ENCODE measurements at places on chromosomes 11 and 22.
A peak's percentile ranks its signal among the peaks of the same experiment; 100 is the strongest.

DNA sequence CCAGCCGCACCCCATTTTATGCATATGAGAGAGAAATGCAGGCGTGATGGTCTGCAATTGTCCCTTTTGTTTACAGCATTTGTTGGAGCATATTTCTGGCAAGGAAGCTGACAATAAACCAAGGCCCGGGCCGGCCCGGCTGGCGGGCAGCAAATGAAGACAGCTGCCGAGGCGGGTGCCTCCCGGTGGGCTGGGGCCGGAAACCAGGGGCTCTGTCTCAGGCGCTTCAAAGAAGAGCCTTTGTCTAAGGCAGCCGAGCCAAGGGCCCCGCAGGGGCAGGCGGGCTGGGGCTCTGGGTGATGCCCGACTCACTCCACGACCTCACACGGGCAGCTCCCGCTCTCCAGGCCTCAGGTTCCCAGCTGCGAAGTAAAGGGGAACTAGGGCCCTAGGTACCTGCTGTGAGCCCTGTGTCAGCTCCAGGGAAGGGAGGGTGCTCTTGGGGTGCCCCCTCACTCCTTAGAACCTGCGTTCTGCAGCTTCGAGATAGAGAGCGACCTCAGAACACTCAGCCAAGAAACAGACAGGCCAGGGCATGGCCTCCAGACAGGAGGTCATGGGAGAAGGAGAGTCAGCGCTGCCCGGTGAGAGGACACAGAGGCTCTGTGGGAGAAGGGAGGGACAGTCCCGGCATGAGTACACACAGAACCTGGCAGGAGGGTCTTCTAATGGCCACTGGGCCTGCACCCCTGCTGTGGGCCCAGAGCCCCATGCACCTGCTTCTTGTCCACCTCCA is 2.4 kb downstream of the LINC01488 start:
- DNase-seq, result no peak

DNA sequence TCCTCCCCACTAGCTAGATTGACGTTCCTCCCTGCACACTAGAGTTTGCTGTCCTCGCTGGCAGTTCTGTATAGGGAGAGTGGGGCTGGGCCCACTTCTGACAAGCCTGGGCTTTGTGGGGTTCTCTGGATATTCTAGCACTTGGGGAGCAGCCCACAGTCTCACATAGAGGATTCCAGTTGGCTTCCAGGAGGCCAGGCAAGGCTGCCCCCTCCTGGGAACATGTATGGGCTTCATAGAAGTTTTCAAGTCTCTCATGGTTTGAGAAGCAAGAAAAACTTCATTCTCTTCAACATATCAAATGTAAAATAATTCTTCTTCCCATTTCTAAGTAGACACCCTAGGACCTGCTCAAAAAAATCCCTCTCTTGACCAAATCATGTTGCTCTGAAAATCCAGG is 87.5 kb downstream of the NAV2 start:
- DNase-seq, result peak; percentile 25

GRCh38 chr22:43554259-43554636 is 142.4 kb downstream of the MPPED1 start:
- DNase-seq, result no peak

GRCh38 chr11:71580057-71581003 is 2.3 kb downstream of the KRTAP5-11 start:
- peak; percentile 74 for DNase-seq

DNA sequence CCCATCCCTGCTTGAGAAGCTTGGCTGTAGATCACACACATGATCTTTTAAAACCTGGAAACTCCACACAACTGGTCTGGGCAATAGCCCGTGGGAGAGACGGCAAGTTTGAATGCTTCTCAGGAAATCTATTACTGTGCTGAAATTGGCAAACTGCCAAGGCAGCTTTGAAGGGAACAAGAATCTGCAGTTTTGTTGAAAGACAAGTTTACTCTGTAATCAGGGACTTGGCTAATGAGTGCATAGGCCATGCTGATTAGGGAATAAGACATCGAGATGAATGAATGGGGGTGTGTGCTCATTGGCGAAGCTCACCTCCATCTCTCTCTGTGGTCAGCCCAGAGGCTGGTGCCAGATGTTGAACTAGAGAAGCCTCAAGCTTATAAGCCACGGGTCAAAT is 218.8 kb downstream of the HIPK3 start:
- peak; percentile 55 for DNase-seq

- DNase-seq, result no peak
Measured at GRCh38 chr22:45880091-45880715, 96.8 kb downstream of the WNT7B start.

DNA sequence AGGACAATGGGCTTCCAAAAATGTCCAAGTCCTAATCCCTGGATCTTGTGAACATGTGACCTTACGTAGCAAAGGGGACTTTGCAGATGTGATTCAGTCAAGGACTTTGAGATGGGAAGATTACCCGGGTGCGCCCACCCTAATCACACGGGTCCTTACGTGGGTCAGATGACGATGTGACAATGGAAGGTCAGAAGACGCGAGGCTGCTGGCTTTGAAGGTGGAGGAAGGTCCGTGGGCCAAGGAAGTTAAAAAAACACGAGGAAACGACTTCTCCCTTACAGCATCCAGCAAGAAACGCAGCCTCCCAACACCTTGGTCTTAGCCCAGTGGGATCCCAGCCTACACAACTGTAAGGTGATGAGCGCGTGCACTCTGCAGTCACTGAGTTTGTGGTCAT is 860.1 kb downstream of the TBC1D22A start:
- DNase-seq, result no peak

DNA sequence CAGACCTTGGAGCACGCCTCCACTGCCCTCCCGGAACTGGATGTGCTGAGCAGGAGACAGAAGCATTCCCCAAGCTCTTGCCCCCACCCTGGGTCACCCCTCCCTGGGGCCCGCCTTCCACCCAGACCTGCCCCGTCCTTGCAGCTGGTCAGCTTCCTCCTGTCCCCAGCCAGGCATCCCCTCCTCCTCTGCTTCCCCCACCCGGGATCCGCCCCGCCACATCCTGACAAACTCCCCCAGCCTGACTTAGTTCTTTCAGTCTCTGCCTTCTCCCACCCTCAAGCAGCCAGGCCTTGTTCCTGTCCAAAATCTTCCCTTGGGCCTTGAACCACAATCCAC is 1.1 kb upstream of the PLXNB2 start:
- DNase-seq, result peak; percentile 72

DNA sequence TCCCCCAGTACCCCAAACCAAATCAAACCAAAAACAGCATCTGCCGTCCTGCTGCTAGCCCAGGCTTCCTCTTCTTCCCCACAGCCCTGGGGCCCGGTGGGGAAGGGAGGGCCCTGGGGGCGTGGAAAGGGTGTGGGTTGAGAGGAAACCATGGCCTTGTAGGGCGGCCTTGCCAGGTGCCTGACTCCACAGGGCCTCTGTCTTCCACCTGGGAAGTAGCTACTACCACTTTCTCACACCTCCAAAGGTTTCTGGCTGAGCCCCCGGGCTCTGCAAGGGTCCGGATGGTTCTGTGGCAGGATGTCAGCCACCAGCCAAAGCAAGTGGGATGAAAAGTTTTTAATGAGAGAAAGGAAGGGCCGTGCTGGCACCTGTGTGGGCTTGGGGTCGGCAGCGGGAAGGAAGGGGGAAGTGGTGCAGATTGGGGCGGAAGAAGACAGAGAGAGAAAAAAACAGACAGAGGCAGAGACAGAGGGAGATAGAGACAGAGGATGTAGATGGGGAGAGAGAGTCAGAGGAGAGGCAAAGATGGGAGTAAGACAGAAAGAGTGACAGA is 10.5 kb downstream of the TPST2 start:
- no peak for DNase-seq

- DNase-seq, result no peak
Measured at GRCh38 chr11:33775832-33776470, 1.6 kb upstream of the FBXO3 start.

- DNase-seq, result no peak
Measured at GRCh38 chr22:34096770-34097169, 176.5 kb upstream of the LARGE1 start.

DNA sequence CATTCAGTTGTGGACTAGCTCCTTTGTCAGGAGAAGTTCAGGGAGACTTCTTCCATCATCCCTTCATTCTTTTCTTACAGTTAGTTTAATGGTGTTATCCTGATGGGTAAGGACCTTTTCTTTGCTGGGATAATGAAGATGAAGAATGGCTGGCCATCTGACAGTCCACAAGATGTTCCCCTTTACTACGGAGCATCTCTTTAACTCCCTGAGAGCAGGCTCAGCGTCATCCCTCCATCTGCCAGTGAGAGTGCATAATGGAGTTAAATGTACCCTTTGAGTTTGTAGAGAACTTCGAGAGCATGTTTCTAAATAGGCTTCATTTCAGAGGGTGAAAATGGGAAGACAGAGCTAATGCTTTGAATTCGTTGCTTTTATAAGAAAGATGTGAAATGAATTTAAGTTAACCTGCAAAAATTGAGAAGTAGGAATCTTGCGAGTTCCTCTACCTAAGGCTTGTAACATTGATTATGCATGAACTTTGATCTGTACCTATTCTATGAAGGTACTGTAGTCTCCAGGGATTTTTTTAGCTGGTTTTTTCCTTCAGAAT is 1.7 kb downstream of the EP300 start:
- DNase-seq, result peak; percentile 33

- DNase-seq, result peak; percentile 38
Measured at GRCh38 chr11:124867700-124868099, 2.5 kb downstream of the ROBO3 start.

- DNase-seq, result no peak
Measured at GRCh38 chr11:60172011-60172410, 10.9 kb downstream of the MS4A6A start.

DNA sequence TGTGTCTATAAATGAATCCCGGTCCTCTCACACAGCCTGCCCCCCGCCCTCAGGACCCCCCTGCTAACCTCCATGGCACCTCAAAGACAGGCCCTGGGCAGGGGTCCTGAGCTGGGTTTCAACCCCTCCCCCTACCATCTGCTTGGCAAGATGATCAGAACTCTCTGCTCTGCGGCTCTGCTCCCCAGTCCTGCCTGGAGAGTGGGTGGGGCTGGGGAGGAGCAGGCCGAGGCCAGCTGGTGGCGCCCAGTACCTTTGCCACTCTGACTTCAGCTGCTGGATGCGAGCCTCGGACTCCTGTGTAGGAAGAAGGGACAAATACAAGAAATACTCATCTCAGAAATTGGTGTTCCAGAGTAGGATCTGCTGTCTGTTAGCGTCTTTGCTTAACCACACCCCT is 15.0 kb downstream of the SUN2 start:
- DNase-seq, result no peak

- DNase-seq, result no peak
Measured at GRCh38 chr11:77959434-77959833, 35.0 kb downstream of the INTS4 start.

- DNase-seq, result no peak
Measured at GRCh38 chr11:120021978-120022377, 115.9 kb downstream of the TRIM29 start.

- DNase-seq, result no peak
Measured at GRCh38 chr22:43293259-43293654, 49.9 kb downstream of the SCUBE1 start.

DNA sequence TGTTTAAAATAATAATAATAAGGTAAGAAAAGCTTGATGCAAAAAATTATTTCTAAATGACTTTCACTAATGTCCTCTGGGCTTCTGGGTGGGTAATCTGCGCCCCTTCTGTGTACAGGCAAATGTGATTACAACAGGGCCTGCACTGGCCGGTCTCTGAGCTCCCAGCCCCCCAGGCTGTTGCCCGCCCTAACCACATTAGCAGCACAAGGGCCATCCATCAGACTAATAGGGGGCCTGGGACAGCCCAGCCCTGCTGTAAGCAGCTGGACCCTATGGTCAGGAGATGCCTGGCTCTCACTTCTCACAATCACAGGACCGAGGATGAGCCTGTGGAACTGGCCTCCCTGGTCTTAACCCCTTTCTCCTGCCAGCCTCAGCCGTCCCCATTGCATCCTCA is 388.4 kb downstream of the BUD13 start:
- no peak for DNase-seq

DNA sequence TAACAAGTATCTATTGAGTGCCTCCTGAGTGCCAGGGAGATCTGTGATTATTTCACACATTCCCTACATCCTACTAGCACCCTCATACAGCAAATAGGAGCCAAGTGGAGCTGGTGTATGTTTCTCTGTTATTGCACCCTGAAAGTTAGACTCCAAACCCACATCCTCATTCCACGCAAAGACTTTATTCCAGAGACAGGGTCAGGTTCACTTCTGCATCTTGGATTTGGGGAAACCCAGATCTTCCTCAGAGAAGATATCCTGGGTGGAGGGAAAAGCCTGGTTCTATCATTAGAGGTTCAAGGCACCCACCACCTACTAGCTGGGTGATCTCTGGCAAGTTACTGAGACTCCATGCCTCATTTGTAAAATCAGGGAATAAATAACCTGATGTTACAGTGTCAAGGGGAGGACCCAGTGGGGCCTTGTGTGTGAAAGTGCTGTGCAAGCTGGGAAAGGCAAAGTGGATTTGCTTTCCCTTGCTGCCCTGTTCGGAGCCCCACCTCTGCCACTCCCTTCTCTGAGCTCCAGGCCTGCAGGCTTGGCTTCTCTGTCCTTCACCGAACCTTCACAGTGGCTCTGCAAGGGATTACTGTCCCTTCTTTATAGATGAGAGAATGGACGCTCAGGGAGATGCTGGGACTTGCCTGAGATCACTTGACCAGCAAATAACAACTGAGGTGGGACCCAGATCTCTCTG is 991 bp upstream of the SLCO2B1 start:
- DNase-seq, result no peak

DNA sequence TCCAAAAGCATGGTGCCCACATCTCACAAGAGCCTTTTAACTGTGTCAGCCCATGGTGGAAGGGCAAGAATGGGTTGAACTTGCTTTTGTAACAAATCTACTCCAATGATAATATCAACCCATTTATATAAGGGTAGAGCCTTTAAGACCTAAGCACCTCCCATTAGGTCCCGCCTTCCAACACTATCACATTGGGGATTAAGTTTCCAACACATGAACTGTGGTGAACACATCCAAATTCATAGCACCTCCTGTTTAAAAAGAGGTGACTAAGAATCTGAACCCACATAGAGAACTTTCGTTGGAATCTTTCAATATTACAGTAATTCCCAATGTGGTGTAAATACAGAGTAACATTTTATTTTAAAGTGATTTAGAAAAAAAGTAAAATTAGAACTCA is 9.2 kb upstream of the CNTF start:
- DNase-seq, result no peak

DNA sequence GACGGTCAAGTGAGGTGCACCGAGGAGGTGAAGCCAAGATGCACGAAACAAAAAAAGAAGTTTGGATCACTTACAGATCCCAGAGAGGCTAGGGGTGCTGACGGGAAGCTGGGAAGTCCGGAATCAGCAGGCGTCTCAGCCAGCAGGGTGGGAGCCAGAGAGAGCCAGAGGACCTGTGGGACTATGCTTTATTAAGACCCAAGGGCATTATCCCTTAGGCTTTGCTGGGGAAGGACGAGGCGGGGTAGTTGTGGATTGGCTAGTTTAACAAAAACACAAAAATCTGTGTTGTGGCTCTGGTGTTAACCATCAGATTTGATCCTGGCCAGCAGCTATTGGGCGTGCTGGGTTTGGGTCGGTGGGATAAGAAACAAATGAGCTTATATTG is 427.1 kb downstream of the DYNC2H1 start:
- DNase-seq, result no peak

- no peak for DNase-seq
Measured at GRCh38 chr11:127412234-127412633, 411.7 kb upstream of the KIRREL3 start.
